DMS153 (cell line): ENCODE measurements at places on chromosomes 1 and 21.

GRCh38 chr1:52359676-52360594 is 6.1 kb downstream of the CC2D1B start:
- DNase-seq = no peak

DNA sequence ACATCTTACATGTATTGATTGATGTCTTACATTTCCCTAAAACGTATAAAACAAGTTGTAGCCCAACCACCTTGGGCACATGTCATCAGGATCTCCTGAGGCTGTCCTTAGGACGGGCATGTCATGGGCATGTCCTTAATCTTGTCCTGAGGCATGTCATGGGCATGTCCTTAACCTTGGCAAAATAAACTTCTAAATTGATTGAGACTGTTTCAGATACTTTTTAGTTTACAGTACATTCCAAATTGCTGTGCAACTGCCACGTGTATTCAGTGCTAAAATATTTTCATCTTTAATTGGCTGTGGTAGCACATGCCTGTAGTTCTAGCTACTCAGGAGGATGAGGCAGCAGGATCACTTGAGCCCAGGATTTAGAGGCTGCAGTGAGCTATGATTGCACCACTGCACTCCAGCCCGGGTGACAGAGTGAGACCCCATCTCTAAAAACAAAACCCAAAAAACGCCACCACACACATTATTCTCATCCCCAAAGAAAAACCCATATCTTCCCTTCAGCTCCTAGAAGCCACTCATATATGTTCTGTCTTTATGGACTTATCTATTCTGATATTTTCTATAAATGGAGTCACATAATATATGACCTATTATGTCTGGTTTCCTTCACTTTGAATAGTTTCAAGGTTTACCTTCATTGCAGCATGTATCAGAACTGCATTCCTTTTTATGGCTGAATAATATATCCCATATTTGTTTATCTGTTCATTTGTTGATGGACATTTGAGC is 96.0 kb upstream of the BTG3 start:
- DNase-seq = no peak

- no peak for DNase-seq
Observed at GRCh38 chr1:100482748-100483147, 55.2 kb upstream of the GPR88 start.

DNA sequence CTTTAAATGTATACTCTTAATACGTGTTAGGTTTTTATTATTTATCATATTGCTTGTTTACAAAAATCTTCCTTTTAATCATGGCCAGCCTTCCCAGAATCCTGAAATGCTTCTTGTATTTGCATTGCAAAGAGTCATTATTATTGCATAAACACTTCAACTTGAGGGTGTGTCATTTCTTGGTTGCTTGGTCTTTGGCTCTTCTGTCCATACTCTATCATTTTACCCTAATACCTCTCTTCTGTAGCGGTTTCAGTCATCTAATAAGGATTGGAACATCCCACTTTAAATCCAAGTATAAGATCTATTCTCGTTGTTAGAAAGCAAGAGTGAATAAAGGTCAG is 200.6 kb upstream of the CACYBP start:
- no peak for DNase-seq

DNA sequence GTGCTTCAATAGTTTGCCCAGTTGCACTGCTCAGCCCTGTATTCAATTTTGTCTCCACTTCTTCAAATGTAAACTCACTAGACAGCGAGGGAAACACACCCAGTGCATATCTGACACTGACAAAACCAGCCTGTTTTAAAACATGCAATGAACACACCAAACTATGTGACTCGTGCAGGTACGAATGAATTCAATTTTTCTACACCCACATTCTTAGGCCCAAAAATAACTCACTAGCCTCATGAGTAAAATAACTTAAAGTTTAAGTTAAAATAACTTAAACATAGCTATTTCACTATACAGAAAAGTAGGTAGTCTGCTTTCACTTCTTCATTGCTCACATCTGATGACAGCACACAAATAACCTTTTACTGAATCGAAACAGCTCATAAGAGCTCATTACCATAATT is 21.1 kb downstream of the TTC13 start:
- no peak for DNase-seq

GRCh38 chr21:38853421-38853919 is 47.7 kb downstream of the ETS2 start:
- peak; percentile 73 for DNase-seq

- DNase-seq = no peak
Observed at GRCh38 chr1:234235434-234235881, 137.8 kb upstream of the COA6 start.

- no peak for DNase-seq
Observed at GRCh38 chr1:159184201-159184600, 12.8 kb downstream of the CADM3 start.

GRCh38 chr1:36857754-36858153 is 176.6 kb downstream of the GRIK3 start:
- DNase-seq = peak; percentile 94

- DNase-seq = no peak
Observed at GRCh38 chr1:206944703-206945102, 1.6 kb downstream of the PIGR start.

- DNase-seq = no peak
Observed at GRCh38 chr21:45998871-45999580, 17.5 kb downstream of the COL6A1 start.

GRCh38 chr1:224770336-224770693 is 154.2 kb downstream of the CNIH3 start:
- no peak for DNase-seq

DNA sequence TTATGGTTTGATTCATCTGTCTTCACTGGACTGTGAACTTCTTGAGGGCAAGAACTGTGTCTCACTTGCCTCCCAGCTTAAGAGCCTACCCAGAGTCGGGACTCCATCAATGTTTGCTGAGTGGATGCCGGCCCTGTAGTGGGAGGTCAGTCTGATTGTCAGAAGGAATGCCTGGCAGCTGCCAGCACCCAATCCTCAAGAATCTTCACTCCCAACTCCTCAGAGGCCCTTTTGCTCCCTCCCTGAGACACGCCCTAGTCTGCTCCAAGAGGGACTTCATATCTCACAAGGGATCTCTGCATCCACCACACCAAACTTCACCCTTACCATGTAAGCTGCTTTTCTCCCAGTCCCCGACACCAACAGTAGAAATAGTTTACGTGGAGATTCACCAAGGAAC is 15.2 kb upstream of the KDM4A start:
- no peak for DNase-seq

DNA sequence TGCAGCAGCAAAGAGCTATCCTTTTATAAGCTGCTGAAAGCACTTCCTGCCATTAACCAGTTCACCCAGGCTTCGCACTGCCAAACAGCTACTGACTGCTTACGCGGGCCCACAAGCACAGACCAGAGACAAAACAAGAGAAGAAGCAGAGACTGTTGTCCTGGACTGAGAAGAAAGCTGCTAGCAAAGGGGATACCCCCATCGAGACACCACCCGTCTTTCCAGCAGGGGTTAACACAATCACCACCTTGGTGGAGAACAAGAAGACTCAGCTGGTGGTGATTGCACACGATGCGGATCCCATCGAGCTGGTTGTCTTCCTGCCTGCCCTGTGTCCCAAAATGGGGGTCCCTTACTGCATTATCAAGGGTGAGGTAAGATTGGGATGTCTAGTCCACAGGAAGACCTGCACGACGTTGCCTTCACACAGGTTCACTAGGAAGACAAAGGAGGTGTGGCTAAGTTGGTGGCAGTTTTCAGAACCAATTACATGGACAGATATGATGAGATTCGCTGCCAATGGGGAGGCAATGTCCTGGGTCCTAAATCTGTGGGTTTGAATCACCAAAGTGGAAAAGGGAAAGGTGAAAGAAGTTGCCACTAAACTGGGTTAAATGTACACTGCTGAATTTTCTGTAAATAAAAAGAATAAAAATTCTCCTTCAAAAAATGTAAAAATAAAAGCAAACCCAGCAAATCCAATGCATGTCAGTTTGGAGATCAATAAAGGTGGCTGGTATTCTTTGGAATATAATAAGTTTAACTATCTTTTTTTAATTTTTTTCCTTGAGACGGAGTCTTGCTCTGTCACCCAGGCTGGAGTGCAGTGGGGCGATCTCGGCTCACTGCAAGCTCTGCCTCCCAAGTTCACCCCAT is 1.2 kb downstream of the FMO5 start:
- peak; percentile 56 for DNase-seq

GRCh38 chr1:170674239-170674638 is 10.3 kb downstream of the PRRX1 start:
- no peak for DNase-seq
